ENCODE measurements at places on chromosomes 13 and 19.

- DNase-seq: no peak
Measured at GRCh38 chr13:74107598-74107997, 26.6 kb downstream of the KLF12 start.

- DNase-seq: no peak
Measured at GRCh38 chr13:37601648-37602440, 3.3 kb upstream of the POSTN start.

- no peak for DNase-seq
Measured at GRCh38 chr19:12872255-12872654, 9.0 kb downstream of the DNASE2 start.

GRCh38 chr13:20654156-20654555 is 49.3 kb upstream of the IL17D start:
- DNase-seq: no peak

GRCh38 chr19:45882652-45883585 is 3.0 kb downstream of the IRF2BP1 start:
- peak; percentile 69 for DNase-seq

GRCh38 chr19:46081928-46082727 is 41.3 kb upstream of the IGFL4 start:
- DNase-seq: no peak

DNA sequence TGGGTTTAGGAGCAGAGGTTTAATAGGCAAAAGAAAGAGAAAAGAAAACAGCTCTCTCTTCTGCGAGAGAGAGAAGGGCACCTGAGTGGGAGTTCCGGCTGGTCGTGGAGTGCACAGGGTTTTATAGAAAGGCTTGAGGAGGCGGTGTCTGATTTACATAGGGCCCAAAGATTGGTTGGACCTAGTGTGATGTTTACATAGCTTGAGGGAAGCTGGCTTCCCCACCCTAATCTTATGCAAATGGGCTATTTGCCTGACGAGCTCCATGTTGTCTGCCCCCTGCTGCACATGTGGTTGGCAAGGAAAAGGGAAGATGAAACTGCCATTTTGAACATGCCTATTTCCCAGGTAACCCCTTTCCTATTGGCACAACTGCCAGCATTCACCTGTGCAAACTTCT is 21.5 kb upstream of the MEDAG start:
- DNase-seq: no peak

DNA sequence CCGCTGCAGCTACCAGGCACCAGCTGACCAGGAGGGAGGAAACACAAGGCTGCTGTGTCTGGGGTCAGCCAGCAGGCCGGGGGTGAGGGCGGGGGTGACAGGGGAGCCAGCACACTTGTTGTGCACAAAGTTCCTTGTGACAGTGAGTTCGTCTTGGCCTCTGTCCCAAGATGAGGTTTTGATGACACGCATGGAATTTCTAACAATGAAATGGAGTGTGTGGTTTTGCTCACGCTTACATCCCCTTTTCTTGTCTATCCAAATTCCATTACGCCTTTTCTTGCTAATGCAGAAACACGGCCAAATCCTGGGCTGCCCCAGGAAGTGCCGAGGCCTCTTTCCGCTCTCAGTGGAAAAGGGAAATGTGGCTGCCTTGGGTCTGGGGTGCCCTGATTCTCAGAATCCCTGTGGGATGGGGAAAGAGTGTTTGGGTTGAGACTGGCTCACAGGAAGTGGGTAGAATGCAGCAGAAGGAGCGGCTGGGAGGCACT is 73.8 kb downstream of the GADD45B start:
- no peak for DNase-seq

- DNase-seq: no peak
Measured at GRCh38 chr19:2661615-2662014, 40.9 kb downstream of the GNG7 start.

DNA sequence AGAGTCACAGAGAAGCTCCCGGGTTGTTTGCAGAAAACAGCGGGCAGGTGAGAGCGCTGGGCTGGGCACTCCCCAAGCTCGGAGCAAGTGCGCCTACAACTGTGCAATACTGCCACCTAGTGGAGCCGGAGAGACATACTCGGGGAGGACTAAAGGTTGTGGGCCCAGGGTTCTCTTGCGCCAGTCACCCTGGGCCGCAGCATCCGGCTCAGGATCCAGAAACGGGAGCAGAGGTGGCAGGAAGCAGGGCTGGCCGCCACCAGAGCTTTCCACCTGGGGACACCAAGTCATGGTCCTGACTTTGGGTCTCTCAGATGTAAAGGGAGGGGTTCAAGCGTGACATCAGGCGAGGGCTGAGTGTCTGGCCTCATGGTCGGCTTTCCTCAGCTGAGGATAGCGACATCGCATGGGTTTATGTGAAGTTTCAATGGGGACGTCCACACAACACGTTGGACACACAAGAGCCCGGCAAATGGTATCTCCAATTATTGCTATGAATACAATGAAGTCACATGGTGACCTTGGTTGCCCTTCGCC is 11.2 kb upstream of the KLK4 start:
- DNase-seq: peak; percentile 42

DNA sequence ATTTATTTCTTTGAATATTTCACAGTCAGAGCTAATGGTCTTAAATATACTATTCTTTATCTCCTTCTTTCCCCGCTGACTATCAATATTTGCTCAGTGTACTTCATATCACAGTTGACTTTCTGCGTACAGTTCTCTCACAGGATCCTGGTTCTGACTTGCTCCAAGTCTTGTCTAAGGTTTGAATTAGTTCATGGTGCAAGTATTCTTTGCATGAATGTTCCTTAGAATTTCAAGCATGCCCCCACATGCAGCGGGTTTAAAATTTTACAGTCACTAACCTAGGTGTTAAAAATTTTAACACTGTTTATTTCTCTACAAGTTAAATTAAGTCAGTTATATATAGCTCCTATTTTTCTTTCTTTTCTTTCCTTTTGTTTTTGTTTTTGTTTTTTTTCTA is 20.8 kb upstream of the KLF12 start:
- no peak for DNase-seq

GRCh38 chr13:33069365-33069764 is 53.1 kb downstream of the KL start:
- no peak for DNase-seq

- no peak for DNase-seq
Measured at GRCh38 chr13:98823442-98823841, 71.0 kb upstream of the SLC15A1 start.

GRCh38 chr19:44744871-44745332 is 3.6 kb upstream of the BCL3 start:
- DNase-seq: no peak

Data from omental fat pad (tissue), 4 donors.